ENCODE measurements at places on chromosomes 13 and 19.

DNA sequence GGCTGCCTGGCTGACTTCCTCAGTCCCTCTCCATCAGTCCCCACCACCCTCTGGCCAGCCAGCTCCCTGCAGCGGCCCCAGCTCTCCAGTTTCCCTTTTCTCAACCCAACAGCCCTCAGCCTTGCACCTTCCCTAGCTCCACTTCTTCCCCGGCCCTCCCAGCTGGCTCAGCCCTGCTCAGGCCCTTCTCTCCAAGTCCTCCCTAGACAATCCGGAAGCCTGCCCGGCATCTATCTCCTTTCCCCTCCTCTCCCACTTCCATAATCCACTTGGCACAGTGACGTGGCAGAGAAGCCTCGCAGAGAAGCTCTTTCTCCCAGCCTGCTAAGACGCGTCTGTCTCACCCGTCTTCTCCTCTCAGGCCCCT is 1.1 kb downstream of the UBXN6 start:
- DNase-seq = peak; percentile 86

DNA sequence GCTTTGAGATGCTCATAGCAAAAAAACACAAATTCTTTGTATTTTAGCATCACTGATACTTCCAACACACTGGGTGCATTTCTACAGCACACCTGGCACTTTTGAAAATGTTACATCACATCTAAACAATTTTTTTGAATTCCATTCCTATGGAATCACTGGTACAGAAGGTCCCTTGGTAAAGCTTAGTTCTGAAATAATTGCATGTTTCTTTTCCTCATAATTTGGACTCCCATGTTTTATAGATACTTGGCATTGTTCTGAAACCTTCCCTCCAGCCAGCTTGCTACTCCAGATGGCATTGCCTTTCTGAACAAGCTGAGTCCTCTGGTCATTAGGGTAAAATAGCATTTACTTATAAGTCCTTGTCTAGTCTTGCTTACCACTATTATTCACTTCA is 481.3 kb upstream of the GPC6 start:
- no peak for DNase-seq

- DNase-seq = no peak
Measured at GRCh38 chr19:42555801-42556200, 27.5 kb upstream of the CEACAM1 start.

GRCh38 chr13:70816853-70817252 is 708.6 kb upstream of the KLHL1 start:
- DNase-seq = no peak

DNA sequence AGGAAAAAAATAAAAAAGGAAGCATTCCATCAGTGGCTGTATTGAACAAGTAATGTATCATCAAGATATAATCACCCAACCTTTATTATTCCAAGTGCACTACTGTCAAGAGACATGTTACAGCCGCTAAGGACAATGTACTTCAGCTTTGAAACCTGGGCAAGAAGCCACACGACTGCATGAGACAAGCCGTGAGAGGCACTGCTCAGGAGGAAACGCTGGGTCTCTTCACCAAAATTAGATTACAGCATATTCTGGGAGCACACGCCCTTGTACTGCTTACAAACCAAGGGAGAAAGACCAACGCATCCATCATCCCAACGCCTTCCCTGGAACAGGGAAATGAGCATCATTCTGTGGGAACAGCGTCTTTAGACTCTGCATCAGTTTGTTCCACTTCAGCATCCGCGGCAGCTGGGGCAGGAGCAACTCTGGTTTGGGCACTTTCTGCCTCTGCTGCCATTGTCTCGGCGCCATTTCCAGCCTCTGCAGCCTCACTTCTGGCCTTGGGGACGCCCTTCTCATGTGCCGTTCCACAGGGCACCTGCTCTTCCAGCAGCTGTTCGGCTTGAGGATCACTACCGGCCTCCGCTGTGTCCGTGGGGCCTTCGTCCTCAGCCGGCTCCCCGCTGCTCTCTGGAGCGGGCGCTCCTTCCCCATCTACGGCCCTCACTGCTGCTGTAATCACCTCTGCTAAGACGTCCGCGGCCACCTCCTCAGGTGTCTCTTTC is 22.4 kb upstream of the BRD4 start:
- no peak for DNase-seq

DNA sequence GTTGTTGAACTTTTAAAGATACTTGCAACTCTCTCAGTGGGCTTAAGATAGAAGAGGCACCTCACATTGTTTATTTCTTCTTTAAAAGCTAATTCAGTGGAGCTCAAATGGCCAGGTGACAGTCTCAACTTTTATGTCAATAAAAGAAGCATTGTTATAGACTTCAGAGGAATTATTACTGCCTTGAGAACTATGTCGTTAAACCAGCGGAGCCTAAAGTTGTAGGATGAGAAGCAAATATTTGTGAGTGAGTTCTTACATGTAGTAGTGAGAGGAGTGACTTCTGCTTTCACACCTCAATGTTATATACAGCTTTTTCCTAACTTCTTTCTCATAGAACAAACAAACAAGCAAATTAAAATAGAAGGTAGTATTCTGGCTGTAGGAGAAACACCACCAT is 31.2 kb upstream of the DGKH start:
- no peak for DNase-seq

DNA sequence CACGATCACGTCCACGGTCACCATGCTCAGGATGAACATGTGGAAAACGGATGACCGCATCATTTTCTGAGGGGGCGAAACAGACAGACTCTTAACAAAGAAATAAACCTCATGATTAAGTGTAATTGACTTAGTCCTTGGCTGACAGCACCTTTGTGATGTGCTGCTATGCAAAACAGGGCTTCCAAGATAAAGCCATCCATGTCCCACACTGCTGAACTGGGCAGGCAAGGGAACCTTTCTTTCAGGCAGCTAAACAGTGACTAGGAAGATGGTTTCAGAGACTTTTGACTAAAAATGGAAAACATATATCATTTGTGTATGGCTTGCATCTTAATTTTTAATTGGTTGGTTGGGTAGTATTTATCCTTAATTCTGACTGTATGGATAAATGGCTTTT is 157.8 kb downstream of the NALCN start:
- no peak for DNase-seq

DNA sequence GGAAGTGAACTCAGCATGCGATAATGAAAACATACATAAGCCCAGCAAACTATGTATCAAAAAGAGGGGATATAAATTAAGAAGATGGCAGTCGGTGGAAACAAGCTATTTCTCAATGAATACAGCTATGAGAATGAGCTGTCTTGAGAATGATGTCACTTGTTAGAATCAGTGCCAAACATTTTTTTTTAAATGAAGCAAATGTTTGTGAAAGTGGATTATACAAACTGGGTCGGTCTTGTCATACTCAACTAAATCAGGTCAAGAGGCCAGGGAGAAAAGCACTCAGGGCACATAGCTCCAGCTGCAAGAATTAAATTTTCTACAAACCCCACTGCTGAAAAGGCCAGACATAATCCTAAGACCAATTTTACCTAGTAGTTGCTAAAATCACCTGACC is 1048.4 kb downstream of the SLITRK1 start:
- peak; percentile 42 for DNase-seq

DNA sequence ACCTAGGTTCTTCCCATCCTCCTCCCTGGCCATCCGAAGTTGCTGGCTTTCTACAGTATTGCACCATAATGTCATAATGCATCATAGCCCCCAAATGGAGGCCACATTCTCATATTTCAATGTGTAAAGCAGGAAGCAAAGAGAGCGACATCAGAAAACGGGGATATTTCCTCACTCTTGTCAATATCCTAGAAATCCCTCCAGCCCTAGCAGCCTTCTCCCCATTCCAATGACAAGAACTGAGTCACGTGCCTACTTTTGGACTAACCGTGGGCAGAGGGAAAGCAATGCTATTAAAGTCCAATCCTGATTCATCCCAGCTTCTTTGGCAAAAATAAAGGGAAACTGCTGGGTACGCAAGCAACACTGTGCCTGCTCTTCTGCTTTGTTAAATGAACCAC is 4.3 kb upstream of the RAP2A start:
- DNase-seq = peak; percentile 57

- no peak for DNase-seq
Measured at GRCh38 chr13:24742294-24742693, 21.7 kb upstream of the RNF17 start.

- DNase-seq = peak; percentile 91
Measured at GRCh38 chr13:28584873-28585381, 74.0 kb upstream of the POMP start.

DNA sequence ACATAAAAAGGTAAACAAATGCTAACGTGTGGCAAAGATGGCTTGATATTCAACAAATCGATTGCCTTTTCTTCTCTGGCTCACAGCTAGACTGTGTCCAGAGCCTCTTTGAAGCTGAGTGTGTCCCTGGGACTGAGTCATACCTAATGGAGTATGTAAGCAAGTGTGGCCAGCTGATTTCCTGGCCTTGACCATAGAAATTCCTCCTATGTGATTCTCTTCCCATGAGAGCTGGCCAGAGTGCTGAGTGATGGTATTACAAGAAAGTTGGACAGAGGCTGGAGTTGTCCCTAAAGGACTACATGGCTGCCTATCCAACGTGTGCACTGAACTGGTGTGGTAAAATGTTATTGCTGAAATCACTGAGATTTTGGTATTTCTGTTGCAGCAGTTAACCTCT is 320.1 kb upstream of the SLC10A2 start:
- no peak for DNase-seq

GRCh38 chr13:24187185-24187584 is 26.7 kb downstream of the SPATA13 start:
- peak; percentile 26 for DNase-seq

DNA sequence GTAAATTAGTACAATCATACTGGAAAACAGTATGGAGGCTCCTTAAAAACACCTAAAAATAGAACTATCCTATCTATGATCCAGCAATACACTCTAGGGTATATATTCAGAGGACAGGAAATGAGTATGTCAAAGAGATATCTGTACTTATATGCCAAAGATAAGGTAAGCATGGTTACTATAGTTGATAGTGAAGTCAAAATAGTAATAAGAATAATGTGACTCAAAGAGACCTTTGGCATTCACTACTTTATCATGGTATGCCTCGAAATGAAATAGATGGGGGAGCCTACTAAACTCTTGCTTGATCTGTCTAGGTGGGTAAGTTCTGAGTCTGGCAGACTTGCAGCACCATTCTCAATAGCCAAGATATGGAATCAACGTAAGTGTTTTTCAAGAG is 30.3 kb downstream of the FXYD5 start:
- DNase-seq = no peak

- DNase-seq = no peak
Measured at GRCh38 chr13:101747039-101747438, 294.6 kb downstream of the ITGBL1 start.

DNA sequence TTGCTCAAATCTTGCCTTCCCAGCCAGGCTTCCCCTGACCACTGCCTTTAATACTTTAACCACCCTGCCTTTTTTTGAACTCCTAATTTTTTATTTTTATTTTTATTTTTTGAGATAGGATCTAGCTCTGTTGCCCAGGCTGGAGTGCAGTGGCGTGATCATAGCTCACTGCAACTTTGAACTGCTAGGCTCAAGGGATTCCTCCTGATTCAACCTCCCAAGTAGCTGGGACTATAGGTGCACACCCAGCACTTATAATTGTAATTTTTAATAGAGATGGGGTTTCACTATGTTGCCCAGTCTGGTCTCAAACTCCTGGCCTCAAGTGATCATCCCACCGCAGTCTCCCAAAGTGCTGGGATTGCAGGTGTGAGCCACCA is 21.7 kb upstream of the FBXO27 start:
- DNase-seq = no peak

- no peak for DNase-seq
Measured at GRCh38 chr13:91312324-91312723, 35.2 kb upstream of the MIR17HG start.

GRCh38 chr19:46821512-46822409 is 28.9 kb downstream of the AP2S1 start:
- DNase-seq = no peak

DNA sequence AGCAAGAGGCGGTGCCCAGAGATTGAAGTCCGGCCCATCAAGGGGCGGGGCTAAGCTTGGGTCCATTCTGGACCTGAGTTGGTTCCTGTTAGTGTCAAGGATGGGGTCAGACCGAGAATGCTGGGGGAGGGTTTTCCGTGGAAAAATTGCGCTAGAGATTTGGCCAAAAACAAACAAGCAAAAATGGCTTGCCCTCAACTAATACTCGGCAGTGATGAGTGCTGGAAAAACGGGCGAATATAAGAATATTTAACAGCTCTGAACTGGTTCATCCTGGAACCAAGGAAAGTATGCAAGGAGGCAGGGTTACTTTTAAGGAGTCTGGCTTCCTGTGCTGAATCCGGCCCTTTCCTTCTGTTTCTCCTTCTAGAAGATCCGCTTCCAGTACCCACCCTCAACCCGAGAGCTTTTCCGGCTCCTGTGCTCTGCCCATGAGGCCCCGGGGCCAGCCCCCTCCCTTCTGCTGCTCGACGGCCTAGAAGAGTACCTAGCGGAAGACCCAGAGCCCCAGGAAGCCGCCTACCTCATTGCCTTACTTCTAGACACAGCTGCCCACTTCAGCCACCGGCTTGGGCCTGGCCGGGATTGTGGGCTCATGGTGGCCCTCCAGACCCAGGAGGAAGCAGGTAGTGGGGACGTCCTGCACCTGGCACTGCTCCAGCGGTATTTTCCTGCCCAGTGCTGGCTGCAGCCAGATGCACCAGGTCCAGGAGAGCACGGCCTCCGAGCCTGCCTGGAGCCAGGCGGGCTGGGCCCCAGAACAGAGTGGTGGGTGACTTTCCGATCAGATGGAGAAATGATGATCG is 880 bp downstream of the SWSAP1 start:
- DNase-seq = no peak

GRCh38 chr13:81017513-81018152 is 676.7 kb upstream of the SPRY2 start:
- DNase-seq = peak; percentile 35

GRCh38 chr19:10553943-10554381 is 10.3 kb downstream of the ATG4D start:
- no peak for DNase-seq

DNA sequence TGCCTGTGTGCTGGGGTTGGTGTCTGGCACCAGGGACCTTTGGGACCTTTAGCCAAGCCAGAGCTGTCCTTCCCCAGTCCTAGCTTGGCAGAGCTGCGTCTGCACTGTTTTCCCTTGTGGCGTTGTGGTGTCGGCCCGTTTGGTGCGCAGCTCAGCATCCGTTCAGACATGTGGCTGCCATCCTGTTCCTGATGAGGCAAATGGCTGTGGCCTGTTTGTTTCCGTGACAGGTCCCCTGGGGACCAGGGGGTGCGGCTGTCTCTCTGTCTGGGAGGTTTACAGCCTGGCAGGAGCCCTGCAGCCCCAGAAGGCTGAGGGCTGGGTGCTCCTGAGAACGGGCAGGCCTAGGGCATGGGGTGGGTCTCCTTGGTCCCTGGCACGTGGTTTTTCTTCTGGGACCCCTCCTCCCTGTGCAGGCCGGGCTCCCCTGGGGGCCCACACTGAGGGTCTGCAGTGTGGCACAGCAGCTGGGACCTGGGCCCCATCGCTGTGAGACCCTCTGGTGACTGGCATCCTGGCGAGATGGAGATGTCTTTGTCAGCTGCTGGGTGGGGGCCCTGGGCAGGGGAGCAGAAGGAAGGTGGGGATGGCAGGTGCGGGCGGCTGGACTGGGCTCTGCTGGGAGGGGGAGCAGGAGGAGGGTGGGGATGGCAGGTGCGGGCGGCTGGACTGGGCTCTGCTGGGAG is 4.0 kb downstream of the SPPL2B start:
- DNase-seq = no peak

- peak; percentile 92 for DNase-seq
Measured at GRCh38 chr19:11138601-11139300, 16.8 kb downstream of the SPC24 start.

Data from EH (cell line).